Panc1 (cell line): ENCODE measurements at places on chromosomes 12 and 14.

DNA sequence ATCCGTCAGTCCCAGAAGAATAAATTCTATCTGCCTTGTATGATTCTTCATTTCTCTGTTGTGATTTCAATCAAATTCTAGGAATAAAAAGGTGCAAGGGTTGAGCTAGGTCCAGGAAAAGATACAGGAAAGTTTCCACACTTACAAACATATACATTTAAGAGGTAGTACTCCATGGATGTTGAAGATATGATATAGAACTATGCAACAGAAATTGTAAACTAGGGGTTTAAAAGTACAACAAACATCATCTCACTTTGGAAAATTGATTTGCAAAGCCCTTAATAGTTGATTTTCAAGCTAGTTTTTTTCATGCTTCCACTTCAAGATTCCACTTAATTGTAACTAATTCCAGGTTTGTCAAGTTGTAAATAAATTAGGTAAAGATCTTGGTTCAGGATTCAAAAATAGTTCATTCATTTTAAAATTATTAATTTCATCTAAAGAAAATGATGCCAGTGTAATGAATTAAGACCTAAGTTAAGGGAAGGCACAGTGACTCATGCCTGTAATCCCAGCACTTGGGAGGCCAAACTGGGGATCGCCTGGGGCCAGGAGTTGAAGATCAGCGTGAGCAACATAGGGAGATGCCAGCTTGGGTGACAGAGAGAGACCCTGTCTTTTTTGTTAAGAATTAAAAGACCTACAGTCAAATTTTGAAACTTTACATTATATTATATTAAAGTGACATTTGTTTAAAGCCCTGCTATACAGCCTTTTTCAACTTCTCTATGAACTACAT lies at the start of gene OR6C70:
TSS of gene OR6C70 (minus strand) at position 51 of the 742 bp plus-strand sequence. CDS start at position 51, 0 bp downstream.
- no peak for DNase-seq

- DNase-seq = no peak
These were observed 72.5 kb downstream of the LGMN start for GRCh38 chr14:92675976-92676375.

- DNase-seq = no peak
These were observed 28.9 kb downstream of the WSCD2 start for GRCh38 chr12:108157870-108158459.

- DNase-seq = no peak
These were observed 40.0 kb upstream of the RHOJ start for GRCh38 chr14:63164108-63164683.

DNA sequence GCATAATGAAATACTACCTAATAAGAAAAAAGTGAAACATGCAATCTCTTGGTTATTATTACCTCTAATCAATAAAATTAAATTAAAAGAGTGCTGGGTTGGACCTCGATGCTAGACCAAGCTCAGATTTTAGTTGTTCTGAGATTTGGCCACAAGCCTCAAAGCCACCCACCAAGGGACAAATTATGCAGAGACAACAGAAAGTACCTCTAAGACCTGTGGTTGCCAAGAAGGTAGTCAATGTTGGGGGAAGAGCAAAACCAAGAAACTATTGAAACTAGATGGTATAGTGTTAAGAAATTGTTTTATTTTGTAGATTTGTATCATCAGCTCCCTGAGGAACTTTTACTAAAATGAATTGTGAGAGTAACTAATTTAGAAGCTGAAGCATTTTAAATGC lies 43.8 kb upstream of the ARID2 start:
- DNase-seq = no peak

- DNase-seq = no peak
These were observed 22.2 kb downstream of the IFNG start for GRCh38 chr12:68137335-68137830.

DNA sequence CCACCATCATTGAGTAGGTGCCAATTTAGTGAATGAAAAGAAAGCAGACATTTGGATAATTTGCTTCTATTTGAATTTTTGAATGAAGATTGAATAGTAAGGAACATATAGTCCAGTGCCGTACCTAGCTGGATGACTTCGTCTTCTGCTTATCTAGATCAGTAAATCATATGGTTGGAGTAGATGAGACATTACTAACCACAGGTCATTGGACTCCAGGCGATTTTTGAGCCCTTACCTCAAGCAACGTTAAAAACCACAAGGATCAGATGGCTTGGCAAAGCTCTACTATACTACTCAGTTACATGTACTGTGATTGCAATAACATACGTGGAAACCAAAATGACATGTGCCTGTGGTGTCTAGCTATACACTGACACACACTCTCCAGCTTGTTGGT lies 1.7 kb upstream of the SPATS2 start:
- DNase-seq = no peak

DNA sequence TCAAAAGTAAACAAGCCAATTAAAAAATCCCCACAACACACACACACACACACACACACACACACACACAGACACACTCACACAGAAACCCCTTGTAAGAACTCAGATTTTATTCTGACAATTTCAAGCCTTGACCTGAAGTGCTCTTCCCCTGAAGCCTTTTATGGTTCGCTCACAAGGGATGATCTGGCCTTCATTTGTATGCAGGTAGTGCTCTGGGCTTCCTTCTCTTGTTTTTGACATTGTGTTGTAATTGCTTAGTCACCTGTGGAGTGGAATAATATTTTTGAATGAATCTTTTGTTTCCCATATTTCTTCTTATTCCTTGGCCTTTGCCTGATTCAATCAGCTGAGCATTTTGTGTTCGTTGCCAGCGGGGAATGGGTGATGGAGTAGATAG lies 83.3 kb upstream of the CSRP2 start:
- DNase-seq = no peak

- DNase-seq = peak; percentile 10
These were observed 525.2 kb upstream of the CCDC196 start for GRCh38 chr14:65961004-65961403.

GRCh38 chr12:81896771-81897170 lies 137.6 kb upstream of the PPFIA2 start:
- DNase-seq = no peak

GRCh38 chr12:22787557-22787956 lies 162.6 kb downstream of the ETNK1 start:
- DNase-seq = no peak

- DNase-seq = no peak
These were observed 420.2 kb upstream of the TBX3 start for GRCh38 chr12:115103884-115104883.

GRCh38 chr12:128789356-128789929 lies 34.3 kb downstream of the SLC15A4 start:
- no peak for DNase-seq

DNA sequence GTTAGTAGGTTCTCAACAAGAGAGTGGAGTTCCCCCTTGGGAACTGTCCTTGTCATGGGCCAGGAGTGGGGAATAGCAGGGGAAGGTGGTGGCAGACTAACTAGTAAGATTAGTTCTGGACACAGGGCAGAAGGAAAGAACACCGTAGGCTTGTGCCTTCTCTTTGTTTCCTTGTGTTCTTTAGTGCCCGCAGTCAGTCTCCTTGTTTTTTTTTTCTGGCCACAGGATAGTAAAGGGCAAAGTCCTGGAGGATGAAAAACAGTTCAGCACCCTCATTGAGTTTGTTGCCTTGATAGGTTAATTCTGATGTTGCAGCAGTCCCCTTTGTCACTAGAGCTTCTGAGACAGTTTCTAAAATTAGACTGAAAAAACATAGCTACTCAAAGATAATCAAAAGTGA lies 8.4 kb downstream of the PEX5 start:
- no peak for DNase-seq

DNA sequence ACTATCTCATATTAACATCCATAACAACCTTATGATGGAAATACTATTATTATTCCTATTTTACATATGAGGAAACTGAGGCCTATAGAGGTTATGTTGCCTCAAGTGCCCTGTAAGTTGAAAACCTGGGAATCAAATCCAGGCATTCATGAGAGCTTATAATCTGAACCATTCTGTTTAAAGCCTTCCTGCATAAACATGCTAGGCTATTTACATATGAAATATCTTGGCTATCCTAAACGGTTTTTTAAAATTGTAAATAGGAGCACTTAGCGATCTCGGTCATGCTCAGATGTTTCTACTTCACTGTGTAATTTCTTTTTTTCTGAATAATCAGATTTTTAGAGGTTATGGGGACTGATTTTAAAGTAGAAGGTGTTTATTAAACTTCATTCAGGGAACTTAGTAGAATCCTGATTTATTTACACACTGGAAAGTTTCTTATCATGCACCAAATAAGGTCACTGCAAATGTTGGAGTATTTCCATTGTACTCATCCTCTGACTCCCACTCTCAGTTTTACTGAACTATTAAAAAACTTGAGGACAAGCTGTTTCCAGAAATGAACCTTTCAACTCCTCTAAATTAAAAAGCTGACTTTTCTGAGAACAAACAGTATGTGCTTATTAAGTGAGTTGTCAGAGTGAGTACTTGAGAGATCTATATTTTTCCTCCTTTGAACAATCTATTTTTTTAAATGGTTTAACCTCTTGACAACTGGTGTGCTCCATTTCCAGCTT lies 141.7 kb downstream of the PIK3C2G start:
- no peak for DNase-seq

DNA sequence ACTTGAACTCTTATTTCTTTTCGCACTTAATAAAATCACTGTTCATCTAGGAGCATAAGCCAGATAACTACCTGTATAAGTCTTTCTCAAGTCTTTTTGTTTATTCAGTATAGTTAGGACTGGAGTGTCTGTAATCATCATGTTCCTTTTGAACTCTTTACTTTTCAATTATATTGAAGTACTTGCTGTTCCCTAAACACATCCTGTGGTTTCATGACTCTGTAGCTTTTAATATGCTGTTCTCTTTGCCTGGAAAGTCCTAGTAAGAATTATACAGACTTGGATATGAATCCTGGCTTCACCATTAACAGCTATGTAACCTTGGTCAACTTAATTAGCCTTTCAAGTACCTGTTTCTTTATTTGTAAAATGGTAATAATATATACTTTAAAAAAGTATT lies 88.2 kb downstream of the CCDC91 start:
- no peak for DNase-seq

- no peak for DNase-seq
These were observed 365.5 kb downstream of the TMEM121 start for GRCh38 chr14:105891631-105892452.

- no peak for DNase-seq
These were observed 2.8 kb downstream of the SRSF9 start for GRCh38 chr12:120466560-120467315.

DNA sequence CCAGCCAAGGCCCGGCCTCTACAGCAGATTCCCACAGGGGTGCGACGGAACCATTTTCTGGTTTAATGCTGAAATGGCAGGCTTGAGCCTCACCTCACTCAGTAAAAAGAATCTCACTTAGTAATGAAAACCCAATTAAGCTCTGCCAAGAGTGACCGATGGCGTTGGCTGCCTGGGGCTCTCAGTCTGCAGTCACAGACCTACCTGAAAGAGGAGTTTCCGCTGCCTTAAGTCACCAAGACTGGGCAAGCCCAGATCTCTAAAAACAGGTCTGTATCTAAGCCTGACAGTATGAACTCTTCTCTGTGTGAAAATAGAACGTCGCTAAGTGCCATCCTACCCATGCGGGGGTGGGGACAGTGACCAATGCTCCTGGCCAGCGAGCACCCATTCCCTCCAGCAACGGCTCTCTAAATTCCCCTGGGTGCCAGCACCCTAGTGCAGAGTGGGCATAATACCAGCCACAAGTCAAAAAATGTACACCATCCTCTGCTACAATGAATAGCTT lies 107.3 kb downstream of the FOXN3 start:
- DNase-seq = no peak

DNA sequence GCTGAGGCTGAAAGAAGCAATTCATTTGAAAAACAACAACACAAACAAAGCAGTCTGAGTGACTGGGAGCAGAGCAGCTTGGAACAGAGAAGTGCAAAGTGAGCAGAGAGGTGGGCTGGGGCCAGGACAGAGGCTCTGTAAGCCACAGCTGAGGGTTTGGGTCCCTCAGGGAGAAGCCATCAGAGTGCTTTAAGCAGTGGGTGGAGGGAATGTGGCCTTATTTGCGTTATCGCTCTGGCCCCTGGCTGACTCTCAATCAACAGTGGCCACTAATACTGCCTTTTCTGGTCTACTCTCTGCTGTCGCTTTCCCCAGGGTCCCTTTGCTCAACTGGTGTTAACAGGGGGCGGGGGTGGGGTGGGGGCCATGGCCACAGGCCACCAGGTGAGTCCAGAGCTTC lies 44.2 kb downstream of the IRF2BPL start:
- no peak for DNase-seq

- DNase-seq = no peak
These were observed 174.1 kb upstream of the RTL1 start for GRCh38 chr14:101077481-101078074.

- DNase-seq = no peak
These were observed 13.5 kb downstream of the KMT5A start for GRCh38 chr12:123397400-123397799.

DNA sequence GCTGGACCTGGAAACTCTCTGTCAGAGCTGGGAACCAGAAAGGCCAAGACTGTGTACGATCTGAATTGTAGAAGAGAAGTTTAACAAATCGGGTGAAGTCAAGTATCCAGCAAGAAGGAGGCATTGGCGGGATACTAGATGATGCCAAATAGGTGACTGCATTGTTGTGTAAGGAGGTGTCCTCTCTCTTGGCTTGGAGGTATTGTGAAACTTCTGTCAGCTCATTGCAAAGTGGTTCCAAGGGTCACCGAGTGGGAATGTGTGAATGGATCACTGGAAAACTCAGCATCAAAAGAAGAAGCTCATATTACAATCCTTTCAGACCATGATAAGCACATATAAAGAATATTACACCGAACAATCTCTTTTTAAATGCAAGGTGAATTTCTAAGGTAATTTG lies 11.7 kb downstream of the NAV3 start:
- DNase-seq = no peak

DNA sequence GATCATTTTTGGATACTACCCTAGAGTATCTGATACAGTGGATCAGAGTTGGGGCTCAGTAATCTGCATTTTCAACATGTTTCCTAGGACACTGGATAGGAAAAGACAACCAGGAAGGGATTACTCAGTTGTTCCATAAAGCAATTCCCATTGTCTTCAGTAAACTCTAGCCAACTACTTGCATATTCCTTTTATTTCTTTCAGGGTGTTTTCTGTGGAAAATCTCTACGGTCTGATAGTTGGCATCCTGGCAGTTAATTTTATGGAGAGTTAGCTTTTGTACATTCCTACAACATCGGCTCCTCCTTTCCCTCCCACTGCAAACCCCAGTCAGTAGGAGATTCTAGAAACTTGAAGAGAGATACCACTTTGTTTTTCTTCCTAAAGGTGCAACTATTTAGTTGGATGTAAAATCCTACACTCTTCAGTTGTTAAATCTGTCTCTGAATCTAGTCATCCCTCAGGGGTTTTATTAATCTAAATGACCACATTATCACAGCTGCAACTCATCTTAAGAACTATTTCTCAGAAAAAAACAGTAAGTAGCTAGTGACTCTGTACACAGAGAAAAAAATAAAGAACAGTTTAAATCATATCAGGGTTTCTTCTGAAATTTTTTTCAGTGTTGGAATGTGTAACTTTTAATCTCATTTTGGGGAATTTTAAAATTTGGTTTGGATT lies 103.9 kb downstream of the PDE3A start:
- DNase-seq = no peak

GRCh38 chr12:49730568-49731101 lies 10.7 kb upstream of the TMBIM6 start:
- no peak for DNase-seq
